Left lung (tissue), 14 donors: ENCODE measurements at places on chromosomes 2 and 18. TPM values are rescaled to one million over a fixed set of nuclear protein-coding genes. Genes with fewer than 3 reads are reported as not detected.

The RUFY4 gene
- not detected for total RNA-seq

The CRYBA2 gene
- total RNA-seq = not detected

The RSAD2 gene
- 23.1 TPM for total RNA-seq

- DNase-seq = peak; percentile 94
Observed at GRCh38 chr2:218217360-218218267, 625 bp downstream of the ARPC2 start.

The CAPN14 gene
- 0.26 TPM for total RNA-seq

The MOGAT1 gene
- total RNA-seq = not detected

- DNase-seq = no peak
Observed at GRCh38 chr2:143422681-143423080, 293.5 kb downstream of the ARHGAP15 start.

DNA sequence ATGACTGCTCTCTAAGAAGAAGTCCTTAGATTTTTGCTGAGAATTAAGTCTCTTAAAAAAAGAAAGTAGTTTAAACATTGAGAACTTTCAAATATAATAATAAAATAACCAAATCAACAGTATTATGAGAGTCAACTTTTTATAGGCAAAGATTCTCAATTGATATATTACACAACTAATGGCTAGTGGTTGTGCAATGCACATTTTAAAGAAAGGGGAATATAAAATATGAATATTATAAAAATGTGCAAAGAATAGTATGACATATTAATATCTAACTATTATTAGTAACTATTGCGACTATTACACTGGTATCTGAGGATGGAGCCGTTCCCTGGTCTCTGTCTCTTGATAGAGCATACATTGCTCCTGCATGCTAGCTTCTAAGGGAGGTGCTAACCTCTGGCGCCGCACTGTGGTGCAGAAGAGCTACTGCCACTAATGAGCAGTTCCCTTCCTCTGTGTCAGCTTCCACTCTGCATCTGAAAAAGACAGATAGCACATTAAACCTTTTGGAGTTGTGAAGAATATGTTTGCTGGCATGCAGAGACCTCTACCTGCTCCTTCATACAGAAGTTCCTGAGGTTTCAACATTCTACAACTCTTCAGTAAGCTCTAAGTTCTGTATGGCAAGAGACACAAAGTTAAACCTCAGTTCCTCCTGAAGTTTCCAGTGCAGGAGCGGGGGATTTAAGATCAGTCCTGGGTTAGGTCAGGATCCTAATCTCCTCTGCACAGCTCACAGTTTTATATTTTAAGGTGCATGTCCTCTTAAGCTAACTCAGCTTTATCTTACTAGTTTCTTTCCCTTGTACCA, 3.5 kb upstream of the SLC9A2 start:
- no peak for DNase-seq

GRCh38 chr2:85737481-85737880, 16.3 kb upstream of the ATOH8 start:
- peak; percentile 56 for DNase-seq

GRCh38 chr2:125085904-125086303, 1060.8 kb downstream of the CNTNAP5 start:
- no peak for DNase-seq

DNA sequence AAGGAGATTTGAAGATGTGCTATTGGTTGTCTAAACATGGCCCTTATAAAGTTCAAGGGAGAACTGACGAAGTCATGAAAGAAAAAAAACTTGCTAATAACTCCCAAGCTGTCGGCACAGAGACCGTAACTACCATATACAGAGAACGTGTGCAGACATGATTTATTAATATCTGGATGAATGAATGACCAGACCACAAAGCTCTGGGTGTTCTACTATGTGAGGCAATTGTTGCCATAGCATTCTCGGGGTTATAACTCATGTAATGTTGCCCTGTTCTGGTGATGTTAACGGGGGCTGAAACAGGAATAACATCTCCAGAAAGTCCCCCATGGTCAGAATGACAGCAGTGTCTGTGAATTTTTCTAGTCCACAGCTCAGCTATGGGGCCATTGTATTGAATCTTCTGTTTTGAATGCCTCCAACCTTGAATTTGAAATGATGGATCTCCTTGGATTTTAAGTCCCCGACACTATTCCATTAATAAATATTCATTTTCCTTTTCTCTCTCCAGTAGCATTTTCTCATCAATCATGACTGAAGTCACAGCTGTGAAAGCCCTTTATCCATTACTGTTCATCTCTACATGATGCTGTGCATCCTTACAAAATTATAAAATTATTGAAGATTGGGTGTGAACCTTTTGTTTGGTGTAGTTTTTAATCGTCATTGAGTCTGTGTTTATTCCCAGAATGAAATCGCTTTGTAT, 483.4 kb upstream of the KLHL29 start:
- DNase-seq = no peak

- no peak for DNase-seq
Observed at GRCh38 chr2:15814403-15814802, 125.9 kb upstream of the MYCN start.

DNA sequence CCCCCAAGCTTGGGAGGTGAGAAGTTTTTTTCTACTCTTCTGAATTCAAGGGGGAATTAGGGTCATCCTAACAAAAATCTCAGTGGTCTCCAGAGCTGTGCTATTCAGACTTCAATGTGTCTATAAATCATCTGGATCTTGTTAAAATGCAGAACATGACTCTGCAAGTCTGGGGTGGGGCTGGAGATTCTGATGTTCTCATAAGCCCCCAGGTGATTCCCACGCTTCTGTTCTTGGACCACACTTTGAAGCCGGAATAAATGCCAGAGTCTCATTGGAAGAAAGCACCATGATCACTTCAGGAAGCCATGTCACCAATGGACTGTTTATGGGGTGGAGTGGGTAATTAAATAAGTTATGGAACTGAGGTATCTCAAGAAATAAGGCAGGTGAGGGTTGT, 22.2 kb upstream of the SLC16A14 start:
- no peak for DNase-seq

The OBSL1 gene
- total RNA-seq = 65.0 TPM

DNA sequence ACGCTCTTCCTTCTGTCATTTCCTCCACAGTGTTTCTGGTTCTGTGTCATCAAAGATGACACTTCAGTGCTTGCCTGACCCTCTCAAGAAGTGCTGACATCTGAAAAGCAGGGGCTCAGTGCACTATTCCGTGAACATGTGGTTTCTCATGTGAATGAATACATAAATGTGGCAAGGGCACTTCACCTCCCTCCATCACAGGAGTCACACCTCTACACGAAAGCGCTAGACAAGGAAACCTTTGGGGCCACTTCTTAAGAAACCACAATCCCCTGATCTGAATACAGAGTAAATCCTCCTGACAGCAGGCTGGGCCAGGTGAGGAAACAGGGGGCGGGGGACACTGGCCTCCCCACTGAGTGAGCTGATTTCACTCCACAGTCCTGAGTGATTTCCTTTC, 145.8 kb upstream of the ACAA2 start:
- no peak for DNase-seq

GRCh38 chr2:422676-423435, 135.0 kb upstream of the ALKAL2 start:
- no peak for DNase-seq

The PLGLB2 gene
- 1.2 TPM for total RNA-seq

DNA sequence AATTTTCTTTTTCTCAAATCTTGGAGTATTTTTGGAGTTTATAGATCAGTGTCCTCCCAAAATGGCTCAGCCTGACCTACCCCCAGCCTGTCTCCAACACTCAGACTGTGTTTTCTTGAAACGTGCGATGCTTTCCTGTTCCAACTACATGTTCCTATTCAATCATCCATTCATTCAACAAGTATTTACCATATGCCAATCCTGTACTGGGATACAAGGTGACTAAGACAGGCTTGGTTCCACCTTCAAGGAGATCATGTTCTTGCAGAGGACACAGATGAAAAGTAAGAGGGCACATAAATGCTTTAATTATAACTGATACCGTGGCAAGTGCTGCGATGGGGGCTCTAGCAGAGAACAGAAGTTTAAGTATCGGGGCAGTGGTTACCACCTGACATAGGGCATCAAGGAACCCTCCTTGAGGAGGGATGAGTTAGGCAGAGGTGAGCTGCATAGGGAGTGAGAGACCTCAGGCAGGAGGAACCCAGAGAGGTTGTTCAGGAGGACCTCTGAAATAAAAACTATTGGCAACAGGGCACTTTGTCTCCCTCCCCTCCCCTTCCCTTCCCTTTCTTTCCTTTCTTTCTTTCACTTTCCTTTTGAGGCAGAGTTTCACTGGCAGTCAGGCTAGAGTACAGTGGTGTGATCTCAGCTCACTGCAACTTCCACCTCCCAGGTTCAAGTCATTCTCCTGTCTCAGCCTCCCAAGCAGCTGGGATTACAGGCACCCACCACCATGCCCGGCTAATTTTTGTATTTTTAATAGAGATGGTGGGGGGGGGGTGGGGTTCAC, 469.0 kb downstream of the EPHA4 start:
- DNase-seq = no peak
